ENCODE measurements at places on chromosomes 1 and 21. TPM values are rescaled to one million over a fixed set of nuclear protein-coding genes. Genes with fewer than 3 reads are reported as not detected.
A peak's percentile ranks its signal among the peaks of the same experiment; 100 is the strongest.

CFAP57 gene
- 0.97 TPM for total RNA-seq

DNA sequence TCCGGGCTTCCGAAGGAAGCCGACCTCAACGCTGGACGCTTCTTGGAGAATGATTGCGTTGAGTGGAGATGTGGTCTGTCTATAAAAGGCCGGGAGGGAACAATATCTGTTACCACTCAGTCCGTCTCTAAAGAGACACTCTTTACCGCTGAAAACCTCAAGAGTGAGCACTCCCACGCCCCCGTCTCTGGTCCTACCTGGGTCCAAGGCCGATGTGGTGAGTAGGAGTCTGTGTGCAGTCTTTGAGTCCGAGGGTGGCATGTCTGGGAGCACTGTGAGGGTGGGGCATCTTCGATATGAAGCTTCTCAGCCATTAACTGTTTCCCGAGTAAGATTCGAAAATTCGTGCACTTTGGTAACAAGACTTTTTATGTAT lies 576 bp downstream of the ZFP69 start:
- H3K4me3 ChIP-seq = peak overlapping the region; percentile 80
- H3K27me3 ChIP-seq = no peaks in the 10 kb centered on the region
- H3K27ac ChIP-seq = no peak overlapping the region
- no peak for DNase-seq
- H3K36me3 ChIP-seq = no peaks in the 10 kb centered on the region

GRCh38 chr1:230753191-230753585 lies 6.0 kb downstream of the CAPN9 start:
- H3K27me3 ChIP-seq = no peaks in the 10 kb centered on the region
- no peaks in the 10 kb centered on the region for H3K36me3 ChIP-seq
- H3K4me1 ChIP-seq = peaks cover 18% of the 10 kb centered on the region
- no peak overlapping the region for H3K4me3 ChIP-seq
- DNase-seq = no peak
- no peak overlapping the region for H3K27ac ChIP-seq

CD1C gene
- total RNA-seq = not detected

GRCh38 chr1:76868154-76868882 lies 1.0 kb downstream of the ST6GALNAC5 start:
- no peak overlapping the region for H3K27ac ChIP-seq
- H3K4me3 ChIP-seq = peak overlapping the region; percentile 93
- no peaks in the 10 kb centered on the region for H3K36me3 ChIP-seq
- H3K4me1 ChIP-seq = no peaks in the 10 kb centered on the region
- peaks cover 15% of the 10 kb centered on the region for H3K27me3 ChIP-seq

DNA sequence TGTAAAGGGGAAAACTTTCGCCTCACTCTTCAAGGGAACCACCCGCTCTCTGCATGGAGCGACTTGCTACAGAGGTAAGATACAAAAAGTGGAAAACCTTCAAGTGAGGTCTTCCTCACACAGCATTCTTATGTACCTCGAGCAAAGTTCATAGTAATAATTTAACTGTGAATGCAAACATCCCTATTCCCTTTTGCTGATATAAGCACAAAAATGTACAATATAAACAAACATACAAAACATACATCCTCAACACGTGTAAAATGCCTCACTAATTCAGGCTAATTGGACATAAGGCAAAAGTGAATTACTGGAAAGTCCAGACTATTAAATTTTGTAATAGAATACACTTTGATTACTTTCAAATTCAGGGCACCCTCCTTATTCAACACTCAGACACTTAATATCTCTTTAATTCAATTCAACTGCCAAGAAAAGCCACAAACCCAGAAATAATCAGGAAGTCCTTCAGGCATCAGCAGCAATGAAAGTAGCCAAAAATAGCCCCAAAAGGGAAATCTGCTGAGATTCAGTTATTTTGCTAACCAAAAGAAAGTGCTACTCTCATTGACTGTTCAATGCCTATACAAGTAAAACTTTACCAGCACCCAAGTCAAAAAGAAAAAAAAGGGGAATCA lies 15.2 kb upstream of the LMX1A start:
- no peak overlapping the region for H3K27ac ChIP-seq
- H3K36me3 ChIP-seq = no peaks in the 10 kb centered on the region
- peaks cover 9% of the 10 kb centered on the region for H3K4me1 ChIP-seq
- DNase-seq = no peak
- H3K27me3 ChIP-seq = peaks cover 69% of the 10 kb centered on the region

GRCh38 chr21:14683063-14683462 lies 136.9 kb upstream of the SAMSN1 start:
- no peaks in the 10 kb centered on the region for H3K27me3 ChIP-seq
- H3K4me1 ChIP-seq = no peaks in the 10 kb centered on the region
- no peak overlapping the region for H3K4me3 ChIP-seq
- no peak for DNase-seq
- no peak overlapping the region for H3K27ac ChIP-seq

GRCh38 chr1:112509005-112509659 lies 367 bp downstream of the WNT2B start:
- DNase-seq = peak; percentile 54
- H3K36me3 ChIP-seq = no peaks in the 10 kb centered on the region
- peaks cover 99% of the 10 kb centered on the region for H3K27me3 ChIP-seq
- no peak overlapping the region for H3K27ac ChIP-seq
- H3K4me1 ChIP-seq = peaks cover 33% of the 10 kb centered on the region

DNA sequence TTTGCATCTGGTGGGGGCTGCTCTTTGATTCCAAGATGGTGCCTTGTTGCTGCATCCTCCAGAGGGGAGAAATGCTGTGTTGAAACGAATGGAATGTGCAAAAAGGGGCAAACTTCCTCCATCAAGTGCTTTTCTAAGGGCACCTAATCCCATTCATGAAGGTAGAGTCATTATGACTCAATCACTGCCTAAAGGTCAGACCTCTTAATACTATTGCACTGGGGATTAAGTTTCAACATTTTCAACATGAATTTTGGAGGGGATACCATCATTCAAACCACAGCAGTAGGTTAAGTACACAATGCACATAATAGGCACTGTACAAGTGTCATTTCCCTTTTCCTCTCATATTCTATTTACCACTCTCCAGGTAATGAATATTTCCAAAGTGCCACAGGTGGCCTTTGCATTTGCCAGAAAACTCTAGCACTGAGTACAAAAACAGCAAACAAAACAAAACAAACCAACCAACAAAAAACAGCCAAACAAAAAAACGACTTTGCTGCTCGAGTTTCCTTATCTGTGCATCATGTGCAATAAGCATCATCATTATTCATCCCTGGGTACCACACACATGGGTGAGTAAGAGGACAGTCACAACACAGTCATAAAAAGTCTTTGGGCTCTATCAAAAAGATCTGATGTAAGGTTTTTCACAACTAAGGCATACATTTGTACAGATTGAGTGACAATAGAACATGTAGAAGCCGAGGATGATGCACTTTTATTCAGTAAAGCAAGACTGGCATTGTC lies 42.5 kb downstream of the IFI44 start:
- no peak overlapping the region for H3K4me3 ChIP-seq
- H3K4me1 ChIP-seq = no peaks in the 10 kb centered on the region
- H3K36me3 ChIP-seq = no peaks in the 10 kb centered on the region
- no peak overlapping the region for H3K27ac ChIP-seq
- no peaks in the 10 kb centered on the region for H3K27me3 ChIP-seq

CBR3 gene
- total RNA-seq = not detected

Measured in neural progenitor cell (in vitro differentiated cells).